Colonic mucosa (tissue), 4 donors: ENCODE measurements at places on chromosomes 4 and X. TPM values are rescaled to one million over a fixed set of nuclear protein-coding genes. Genes with fewer than 3 reads are reported as not detected.

- H3K27me3 ChIP-seq, result no peaks in the 10 kb centered on the region
- no peak for DNase-seq
- H3K4me1 ChIP-seq, result no peaks in the 10 kb centered on the region
Observed at GRCh38 chr4:114752391-114753165, 154.0 kb downstream of the UGT8 start.

DNA sequence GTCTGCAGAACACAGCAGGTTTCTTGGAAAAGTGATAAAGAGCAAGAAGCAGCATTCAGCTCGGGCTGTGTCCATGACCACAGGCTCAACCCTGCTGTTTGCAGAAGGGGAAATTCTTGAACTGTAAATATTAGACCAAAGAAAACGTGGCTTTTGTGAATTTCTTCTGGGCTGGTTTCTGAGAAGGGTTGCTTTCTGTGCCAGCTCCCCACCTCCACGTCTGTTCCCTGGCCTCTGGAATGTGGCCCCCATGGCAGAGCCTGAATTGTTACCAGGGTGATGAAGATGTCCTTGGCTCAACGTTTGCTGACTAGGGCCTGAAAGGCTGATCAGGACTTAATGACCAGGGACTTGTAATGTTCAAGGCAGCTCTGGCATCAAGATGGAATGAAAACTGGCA, 116.0 kb downstream of the CPEB2 start:
- H3K4me1 ChIP-seq, result no peaks in the 10 kb centered on the region
- no peak overlapping the region for H3K27ac ChIP-seq
- no peaks in the 10 kb centered on the region for H3K36me3 ChIP-seq
- H3K4me3 ChIP-seq, result no peak overlapping the region
- no peaks in the 10 kb centered on the region for H3K27me3 ChIP-seq

RHOXF1 gene
- 0.45 TPM for total RNA-seq

GRCh38 chrX:97328853-97329390, 445.2 kb downstream of the RPA4 start:
- no peaks in the 10 kb centered on the region for H3K27me3 ChIP-seq

CT45A3 gene
- total RNA-seq, result not detected

- no peak for DNase-seq
- no peaks in the 10 kb centered on the region for H3K27me3 ChIP-seq
- H3K4me3 ChIP-seq, result no peak overlapping the region
- no peaks in the 10 kb centered on the region for H3K36me3 ChIP-seq
- no peak overlapping the region for H3K27ac ChIP-seq
- H3K4me1 ChIP-seq, result no peaks in the 10 kb centered on the region
Observed at GRCh38 chr4:111775556-111776297, 369.5 kb upstream of the FAM241A start.

DNA sequence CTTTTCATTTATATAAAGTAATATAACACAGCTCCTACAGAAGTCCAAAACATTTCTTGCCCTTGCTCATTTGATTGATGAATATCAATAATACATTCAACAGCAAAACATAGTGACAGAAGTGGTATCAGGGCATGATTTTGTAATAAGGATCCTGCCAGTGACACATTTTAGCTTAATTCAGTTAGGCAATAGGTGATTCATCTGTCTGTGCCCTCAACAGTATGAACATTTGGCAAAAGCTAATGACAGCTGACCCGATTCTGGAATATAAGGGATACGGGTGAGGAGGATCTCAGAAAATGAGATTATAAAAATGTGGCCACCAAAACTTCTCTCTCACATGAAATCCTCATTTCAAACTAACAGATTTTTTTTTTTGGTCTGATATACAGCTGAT, 294.0 kb downstream of the CAMK2D start:
- no peak overlapping the region for H3K4me3 ChIP-seq
- no peaks in the 10 kb centered on the region for H3K27me3 ChIP-seq
- no peaks in the 10 kb centered on the region for H3K4me1 ChIP-seq
- DNase-seq, result no peak
- peak overlapping the region; percentile 24 for H3K27ac ChIP-seq

GRCh38 chr4:17469931-17470674, 41.8 kb downstream of the QDPR start:
- H3K27me3 ChIP-seq, result no peaks in the 10 kb centered on the region
- no peaks in the 10 kb centered on the region for H3K4me1 ChIP-seq
- H3K36me3 ChIP-seq, result no peaks in the 10 kb centered on the region

FMR1NB gene
- total RNA-seq, result not detected
